CD4-positive, alpha-beta T cell treated with Interleukin-4 for 1 hour (primary cell): ENCODE measurements at places on chromosomes 3 and 15.
A peak's percentile ranks its signal among the peaks of the same experiment; 100 is the strongest.

- no peak for DNase-seq
Observed at GRCh38 chr3:155548195-155548594, 196.7 kb downstream of the PLCH1 start.

GRCh38 chr15:59221511-59222505, 15.2 kb downstream of the LDHAL6B start:
- DNase-seq = no peak

DNA sequence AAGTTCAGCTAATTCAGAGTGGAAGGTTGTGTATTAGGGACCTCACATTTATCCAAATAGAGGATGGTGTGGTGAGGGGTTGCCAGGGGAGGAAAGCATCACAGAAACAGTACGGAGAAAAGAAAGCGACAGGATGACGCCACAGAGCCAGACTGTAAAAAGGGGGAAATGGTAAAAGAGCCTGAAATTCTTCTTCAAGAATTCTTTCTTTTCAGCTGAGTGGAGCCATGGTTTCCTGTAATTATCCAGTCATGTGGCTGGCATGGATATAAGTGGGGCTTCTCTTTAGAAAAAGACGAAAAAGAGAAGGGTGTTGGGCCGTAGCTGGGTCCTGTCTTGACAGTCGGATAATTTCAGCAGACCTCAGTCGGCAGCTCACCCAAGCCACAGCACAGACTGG, 24.5 kb upstream of the PSMD6 start:
- no peak for DNase-seq

DNA sequence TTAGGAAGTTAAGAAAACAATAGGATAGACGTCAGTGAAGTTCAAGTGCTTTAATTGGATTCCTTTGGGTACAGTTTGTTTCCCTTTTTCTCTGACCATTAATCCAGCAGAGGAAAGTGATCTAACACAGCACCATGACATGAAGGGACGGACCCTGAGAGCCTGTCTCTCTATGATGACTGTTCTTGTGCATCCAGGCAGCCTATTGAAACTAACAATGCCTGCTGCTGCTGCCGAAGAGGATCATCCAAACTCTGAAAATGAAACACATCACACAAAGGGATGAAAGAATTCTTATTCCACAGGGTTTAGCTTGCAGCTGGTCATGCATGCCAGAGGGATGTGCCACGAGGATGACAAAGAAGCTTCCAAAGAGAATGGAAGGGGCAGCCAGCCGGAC, 75.5 kb downstream of the ZBTB20 start:
- no peak for DNase-seq

GRCh38 chr3:39222462-39222861, 30.1 kb upstream of the XIRP1 start:
- peak; percentile 38 for DNase-seq

DNA sequence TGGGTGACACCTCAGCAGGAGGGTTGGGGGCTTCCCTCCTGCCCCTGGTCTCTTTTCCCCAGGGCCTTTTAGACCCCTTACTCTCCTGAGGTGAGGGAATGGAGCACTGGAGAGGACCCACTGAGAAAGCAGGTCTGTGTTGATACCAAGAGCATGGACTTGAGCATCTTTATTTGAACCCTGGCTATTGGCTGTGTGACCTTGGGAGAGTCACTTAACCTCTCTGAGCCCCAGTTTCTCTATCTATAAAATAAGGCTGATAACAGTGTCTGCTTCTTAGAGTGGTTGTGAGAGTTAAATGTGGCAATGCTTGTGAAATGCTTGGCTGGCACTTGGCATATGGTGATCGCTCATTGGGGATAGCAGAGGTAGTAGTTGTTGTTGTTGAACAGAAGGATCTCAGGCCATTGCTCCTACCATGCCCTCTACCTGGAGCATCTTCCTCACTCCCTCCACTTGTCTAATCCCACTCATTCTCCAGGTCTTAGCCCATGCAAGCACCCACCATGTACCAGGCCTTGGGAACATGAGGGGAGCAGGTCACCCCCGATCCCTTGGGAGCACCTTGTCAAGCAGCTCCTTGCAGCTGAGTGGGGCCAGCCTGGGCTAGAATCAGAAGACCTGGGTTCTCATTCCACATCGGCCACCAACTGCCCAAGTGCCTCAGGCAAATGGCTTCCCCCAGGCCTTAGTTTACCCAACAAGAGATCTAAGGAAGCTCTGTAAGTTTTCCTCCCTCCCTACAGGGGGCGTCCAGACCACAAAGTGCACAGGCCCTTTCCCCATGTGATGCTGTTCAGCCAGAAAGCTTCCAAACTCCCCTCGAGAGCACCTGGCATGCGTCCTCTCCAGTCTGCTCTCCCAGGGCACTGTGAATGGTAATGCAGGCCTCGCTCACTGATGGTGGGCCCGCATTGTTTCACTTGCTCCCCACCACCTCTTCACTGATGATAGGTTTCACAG, 96.7 kb downstream of the LSM3 start:
- no peak for DNase-seq

DNA sequence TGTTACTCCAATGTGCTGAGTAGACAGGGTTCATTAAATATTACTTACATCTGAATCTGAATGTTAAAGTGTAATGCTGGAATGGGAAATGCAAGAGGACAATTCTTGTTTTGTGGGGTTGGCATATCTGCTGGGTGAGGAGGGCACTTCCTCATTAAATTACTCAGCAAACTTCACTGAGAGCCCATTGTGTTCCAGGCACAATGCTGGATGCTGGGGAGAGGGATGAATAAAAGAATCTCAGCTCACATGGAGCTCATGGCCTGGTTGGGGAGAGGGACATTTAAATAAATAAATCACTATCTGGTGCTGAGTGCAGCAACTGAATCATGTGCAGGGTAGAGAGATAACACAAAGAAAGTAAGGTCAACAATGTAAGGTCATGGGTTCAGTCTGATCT, 199.2 kb upstream of the CFAP20DC start:
- no peak for DNase-seq

- no peak for DNase-seq
Observed at GRCh38 chr3:138062037-138062436, 52.1 kb downstream of the CLDN18 start.

- no peak for DNase-seq
Observed at GRCh38 chr3:154105218-154105975, 15.8 kb upstream of the ARHGEF26 start.

GRCh38 chr3:61912158-61912557, 350.8 kb downstream of the PTPRG start:
- DNase-seq = no peak

GRCh38 chr3:183967693-183968092, 50.0 kb downstream of the ABCC5 start:
- no peak for DNase-seq

GRCh38 chr15:92882697-92883162, 17.4 kb upstream of the CHD2 start:
- DNase-seq = no peak

GRCh38 chr3:56003129-56003528, 465.1 kb downstream of the ERC2 start:
- no peak for DNase-seq

DNA sequence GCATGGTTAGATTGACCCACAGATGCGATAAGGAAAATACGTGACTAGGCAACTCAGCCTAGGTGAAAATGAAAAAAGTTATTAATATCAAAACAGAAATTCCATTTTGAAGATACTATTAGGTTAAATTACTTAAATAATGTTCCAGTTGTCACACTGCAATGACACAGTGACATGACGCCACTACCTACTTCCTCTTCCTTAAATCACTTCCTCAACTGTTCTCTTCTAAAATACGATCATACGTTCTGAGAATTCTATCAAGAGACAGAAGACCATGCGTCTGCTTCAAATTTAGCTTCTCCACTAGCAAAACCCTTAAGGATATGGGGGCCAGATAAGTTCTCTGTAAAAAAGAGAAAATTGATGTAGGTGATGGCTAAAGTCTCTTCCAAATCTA, 18.2 kb downstream of the CMTM6 start:
- DNase-seq = peak; percentile 58

DNA sequence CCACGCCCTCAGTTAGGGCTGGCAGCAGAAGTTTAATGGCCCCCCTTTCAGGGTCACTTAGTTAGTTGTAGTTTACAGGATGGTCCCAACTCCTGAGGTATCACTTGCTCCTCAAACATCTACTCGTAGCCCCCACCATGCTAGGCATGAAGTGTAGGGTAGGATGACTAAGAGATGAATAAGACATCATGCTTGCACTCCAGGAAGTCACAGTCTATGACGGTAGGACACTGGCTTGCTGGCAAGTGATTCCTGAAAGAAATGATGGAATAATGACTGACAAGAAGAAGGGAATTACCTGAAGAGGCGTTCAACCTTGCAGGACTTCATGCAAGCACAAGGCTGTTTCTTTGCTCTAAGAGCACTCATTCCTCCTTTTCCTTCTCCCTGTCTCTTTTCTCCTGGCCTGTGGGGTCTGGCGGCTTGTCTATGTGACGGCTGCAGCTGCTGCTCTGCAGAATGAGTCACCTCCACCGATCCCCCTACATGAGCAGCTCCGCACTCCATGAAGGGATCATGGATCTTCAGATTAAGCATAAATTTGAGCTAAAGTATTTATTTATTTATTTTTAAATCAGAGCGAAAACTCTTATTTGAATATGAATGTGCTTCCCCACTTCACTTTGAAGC, 82.9 kb upstream of the BOC start:
- DNase-seq = no peak

GRCh38 chr15:63221346-63221745, 31.9 kb downstream of the RAB8B start:
- DNase-seq = no peak

- DNase-seq = no peak
Observed at GRCh38 chr15:57476533-57476975, 100.2 kb downstream of the CGNL1 start.

GRCh38 chr15:101187820-101188636, 63.8 kb downstream of the CHSY1 start:
- DNase-seq = no peak

DNA sequence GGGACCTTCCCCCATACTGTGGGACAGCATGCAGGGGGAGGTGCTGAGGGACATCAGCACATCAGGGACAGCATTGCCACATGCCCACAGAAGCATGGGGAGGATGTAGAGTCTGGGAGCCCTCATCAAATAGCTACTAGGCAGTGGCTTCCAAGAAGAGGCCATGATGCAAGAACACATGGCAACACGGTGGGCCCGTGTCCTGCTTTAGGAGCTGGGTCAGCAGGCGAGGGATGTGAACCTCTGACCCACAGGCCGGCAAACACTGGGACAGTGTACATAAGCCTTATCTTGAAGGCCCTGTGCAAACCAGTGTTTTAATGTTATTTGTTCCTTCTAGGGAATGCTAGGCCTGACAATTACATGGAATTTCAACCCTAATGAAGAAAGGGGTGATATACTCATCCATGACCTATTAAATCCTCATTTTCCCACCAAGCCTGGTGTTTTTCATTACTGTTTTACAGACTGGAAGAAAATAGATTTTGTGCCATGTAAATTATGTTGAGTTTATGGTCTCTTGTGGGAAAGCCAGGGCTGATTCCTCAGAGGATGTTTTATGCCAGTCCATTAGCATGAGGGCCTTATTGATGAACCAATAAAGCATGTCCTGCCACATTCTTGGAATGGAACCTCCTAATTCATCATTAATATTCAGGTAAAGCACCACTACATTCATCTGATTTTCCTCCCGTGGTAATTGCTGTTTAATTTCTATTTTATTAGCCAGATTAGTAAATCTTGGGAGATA, 61.7 kb upstream of the SLC25A26 start:
- no peak for DNase-seq

DNA sequence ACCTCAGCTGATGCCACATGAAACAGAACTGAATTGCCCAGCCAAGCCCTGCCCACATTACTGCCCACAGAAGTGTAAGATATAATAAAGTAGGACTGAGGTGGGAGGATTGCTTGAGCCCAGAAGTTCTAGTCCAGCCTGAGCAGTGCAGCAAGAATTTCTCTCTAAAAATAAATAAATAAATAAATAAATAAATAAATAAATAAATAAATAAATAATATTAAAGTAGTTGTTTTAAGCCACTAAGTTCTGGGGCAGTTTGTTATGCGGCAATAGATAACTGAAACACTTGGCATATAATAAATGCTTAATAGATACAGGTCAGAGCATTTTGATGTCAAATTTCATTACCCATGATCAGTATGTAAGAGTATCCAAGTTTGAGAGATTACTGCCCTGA, 249.4 kb upstream of the LRRFIP2 start:
- no peak for DNase-seq

DNA sequence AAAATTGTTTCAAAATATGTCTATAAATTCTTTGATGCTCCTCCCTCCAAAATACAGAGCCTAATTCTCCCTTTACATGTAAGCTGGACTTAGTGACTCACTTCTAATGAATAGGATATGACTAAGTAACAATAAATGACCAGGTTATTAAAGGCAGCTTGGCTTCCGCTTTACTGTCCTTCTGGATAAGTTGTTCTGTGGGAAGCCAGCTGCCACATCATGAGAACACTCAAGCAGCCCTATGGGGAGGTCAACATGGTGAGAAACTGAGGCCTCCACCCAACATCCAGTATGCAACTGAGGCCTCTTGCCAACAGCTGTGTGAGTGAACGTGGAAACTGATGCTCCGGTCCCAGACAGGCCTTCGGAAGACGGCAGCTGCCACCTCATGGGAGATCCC, 247.3 kb upstream of the CHRM5 start:
- no peak for DNase-seq

GRCh38 chr3:8443829-8444791, 57.5 kb upstream of the LMCD1 start:
- no peak for DNase-seq

DNA sequence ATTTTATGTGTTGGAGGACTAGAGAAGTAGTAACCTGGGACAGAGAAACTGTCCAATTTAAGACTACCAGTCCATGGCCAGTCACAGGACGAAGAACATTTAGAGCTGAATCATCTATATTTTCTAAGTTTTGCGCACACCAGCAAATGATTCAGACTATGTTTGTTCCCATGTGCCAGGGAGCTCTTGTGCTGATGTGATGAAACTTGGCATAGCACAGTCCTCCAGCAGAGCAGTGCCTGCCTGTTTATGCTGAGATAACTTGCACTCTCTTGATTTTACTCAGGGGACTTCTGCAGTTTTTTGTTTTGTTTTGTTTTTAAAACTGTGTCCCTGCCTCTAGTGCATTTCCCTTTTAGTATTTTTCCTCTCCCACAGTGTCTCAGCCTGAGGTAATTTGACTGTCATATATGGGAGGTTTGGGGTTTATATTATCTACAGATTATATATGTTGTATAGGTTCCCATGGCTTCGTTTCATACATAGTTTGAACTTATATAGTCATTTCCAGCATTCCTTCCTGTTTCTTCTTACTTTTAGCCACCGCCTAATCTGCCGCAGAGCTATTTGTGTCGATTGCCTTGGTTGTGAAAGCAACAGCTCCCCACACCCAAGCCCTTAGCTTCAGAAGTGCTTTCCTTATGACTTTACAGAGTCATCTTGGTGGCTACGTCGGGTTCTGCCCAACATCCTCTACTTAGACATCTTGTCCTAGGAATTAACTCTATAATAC, 45.5 kb downstream of the PPM1L start:
- peak; percentile 71 for DNase-seq

DNA sequence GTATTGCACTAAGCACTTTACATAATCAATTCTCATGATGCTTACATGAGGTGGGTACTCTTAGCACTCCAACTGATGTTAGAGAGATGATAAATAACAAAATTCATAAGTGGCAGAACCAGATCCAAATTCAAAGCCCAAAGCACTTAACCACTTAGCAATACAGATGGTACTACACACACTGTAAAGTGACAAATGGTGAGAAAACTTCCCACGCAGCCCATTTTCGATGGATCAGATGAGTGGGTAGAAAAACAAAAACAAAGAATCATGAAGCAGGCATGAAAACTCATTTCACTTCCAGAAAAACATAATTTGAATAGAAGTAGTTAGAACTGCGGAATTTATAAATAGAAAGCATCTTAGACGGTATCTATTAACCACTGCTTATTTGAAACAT, 66.2 kb downstream of the FRMD4B start:
- DNase-seq = no peak
